ENCODE measurements at places on chromosomes 1 and 21. TPM values are rescaled to one million over a fixed set of nuclear protein-coding genes. Genes with fewer than 3 reads are reported as not detected.

- DNase-seq: no peak
Observed at GRCh38 chr1:119731741-119732430, 20.2 kb downstream of the PHGDH start.

- no peak for DNase-seq
Observed at GRCh38 chr1:53111073-53111556, 31.3 kb downstream of the SLC1A7 start.

GRCh38 chr1:10546896-10547295 is 72.1 kb downstream of the PEX14 start:
- DNase-seq: no peak

DNA sequence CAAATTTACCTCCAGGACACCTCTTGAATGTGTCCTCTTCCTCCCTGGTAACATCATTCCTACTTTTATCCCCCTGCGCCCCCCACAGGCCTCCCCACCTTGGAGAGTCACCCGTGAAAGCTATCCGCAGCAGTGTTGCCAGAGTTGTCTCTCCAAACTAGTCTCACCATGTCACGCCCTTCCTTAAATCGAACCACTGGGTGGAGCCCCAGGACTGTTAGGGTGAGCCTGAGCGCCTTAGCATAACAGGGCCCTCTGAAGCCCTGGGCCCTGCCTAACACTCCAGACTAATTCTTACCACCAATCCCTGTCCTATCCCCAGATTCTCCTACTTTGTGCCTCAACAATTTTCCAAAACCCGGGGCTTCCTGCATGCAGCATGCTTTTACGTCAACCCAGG is 35.0 kb downstream of the HSD3B2 start:
- no peak for DNase-seq

DNA sequence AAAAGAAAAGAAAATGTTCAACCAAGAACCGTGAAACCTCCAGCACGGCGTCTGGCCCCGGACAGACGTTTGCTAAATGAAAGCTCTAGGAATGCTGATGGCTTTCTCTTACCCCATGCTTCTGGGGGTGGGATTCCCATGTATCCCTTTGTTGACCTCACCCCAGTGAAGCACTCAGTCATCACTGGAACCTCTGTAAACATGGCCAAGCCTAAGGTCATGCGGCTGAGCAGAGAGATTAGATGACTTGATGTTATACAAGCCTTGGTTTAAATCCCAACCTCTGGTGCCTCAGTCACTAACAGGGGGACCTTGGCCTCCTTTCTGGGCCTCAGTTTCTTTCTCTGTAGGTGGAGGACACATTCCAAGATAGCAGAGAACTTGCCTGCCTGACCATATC is 2.8 kb upstream of the MYOM3 start:
- no peak for DNase-seq

The SLC25A33 gene
- 10.7 TPM for total RNA-seq

DNA sequence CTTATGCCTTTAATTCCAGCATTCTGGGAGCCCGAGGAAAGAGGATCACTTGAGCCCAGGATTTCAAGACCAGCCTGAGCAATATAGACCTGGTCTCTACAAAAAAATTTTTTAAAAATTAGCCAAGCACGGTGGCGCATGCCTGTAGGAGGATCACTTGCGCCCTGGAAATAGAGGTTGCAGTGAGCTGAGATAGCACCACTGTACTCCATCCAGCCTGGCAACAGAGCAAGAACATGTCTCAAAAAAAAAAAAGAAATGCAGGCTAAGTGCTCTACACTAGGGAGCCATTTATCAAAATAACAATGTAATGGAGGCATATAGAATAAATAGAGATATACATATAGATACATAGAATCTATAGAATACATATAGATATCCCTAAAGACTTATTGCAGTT is 23.3 kb downstream of the CEPT1 start:
- DNase-seq: no peak

The LRRC38 gene
- 0.45 TPM for total RNA-seq

- peak; percentile 54 for DNase-seq
Observed at GRCh38 chr1:110053552-110054428, 16.7 kb downstream of the ALX3 start.

GRCh38 chr1:64928325-64928724 is 38.0 kb downstream of the JAK1 start:
- no peak for DNase-seq

The OR2AK2 gene
- not detected for total RNA-seq

DNA sequence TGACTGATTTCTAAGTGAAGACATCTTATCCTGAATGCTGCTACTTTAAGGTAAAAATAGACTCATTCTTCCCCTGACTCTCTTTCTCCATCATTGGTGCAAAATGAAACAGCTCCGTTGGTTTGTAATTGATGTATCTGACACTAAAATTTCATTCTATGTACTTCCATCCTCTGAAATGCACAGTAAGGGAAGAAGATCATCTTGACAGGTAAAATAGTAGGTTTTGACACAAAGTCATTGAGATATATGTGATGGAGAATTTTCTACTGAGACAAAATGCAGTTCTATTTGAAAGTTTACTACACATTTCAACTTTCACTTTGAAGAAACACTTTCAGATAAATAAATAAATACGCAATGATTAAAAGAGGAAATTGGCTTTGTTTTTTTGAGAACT is 348.9 kb downstream of the SMYD3 start:
- DNase-seq: no peak

- peak; percentile 24 for DNase-seq
Observed at GRCh38 chr1:94865360-94865759, 45.2 kb downstream of the SLC44A3 start.

Data from prostate gland (tissue), 2 donors.